ENCODE measurements at places on chromosomes 1 and 21.
A peak's percentile ranks its signal among the peaks of the same experiment; 100 is the strongest.

DNA sequence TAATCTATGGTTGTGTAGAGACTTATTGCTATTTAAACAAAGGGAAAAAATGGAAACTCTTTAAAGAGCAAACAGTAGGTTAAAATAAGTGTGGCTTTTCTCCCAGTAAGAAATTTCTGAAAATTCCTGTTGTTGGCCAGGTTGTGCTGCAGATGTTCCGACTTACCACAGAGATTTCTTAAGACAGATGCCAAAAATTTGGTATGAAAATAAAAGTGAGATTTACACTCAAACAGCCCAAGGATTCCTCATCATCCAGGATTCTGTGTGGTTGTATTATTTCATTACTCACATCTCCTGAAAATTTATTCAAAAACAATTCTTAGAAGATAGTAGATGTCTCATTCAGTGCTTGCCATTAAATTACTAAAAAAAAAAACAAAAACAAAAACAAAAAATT, 296.7 kb upstream of the PTBP2 start:
- peak; percentile 41 for DNase-seq

DNA sequence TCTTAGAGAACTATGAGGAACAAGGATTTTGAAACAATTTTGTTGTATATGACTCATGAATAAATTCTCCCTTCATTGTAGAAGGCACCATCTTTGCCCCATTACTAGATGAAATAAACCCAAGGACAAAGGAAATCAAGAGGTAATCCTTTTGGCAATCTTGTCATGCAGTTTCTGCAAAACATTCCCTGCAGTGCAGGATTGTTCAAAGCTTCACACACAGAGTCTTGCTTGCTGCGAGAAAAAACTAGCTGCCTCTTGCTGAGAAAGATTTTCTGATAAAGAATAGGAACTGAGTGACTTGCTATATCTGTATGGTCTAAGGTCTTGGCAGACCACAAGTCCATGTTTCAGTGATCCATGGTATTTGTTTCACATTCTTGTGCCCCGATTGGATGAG, 657.4 kb upstream of the ADGRL4 start:
- DNase-seq: peak; percentile 21

GRCh38 chr1:161994175-161994668, 29.4 kb downstream of the OLFML2B start:
- DNase-seq: no peak

- peak; percentile 20 for DNase-seq
Observed at GRCh38 chr1:219443763-219444162, 169.1 kb downstream of the ZC3H11B start.

GRCh38 chr1:242454262-242455051, 70.0 kb downstream of the PLD5 start:
- DNase-seq: peak; percentile 36

DNA sequence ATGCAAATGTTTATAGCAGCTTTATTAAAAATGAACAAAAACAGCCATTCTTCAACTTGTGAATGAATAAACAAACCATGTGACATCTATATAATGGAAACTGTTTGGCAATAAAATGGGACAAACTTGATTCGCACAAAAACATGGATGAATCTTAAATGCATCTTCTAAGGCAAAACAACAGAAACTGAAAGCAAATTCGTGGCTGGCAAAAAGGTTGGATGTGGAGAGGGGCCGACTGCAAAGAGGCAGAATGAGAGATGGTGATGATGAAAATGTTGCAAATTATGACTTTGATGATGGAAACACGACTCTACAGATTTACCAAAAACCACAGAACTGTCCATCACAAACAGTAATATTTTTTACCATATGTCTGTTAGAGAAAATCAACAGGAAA, 327.0 kb upstream of the NR5A2 start:
- DNase-seq: no peak

Data from fibroblast of skin of right quadriceps (primary cell).